ENCODE measurements at places on chromosomes 3 and 15. TPM values are rescaled to one million over a fixed set of nuclear protein-coding genes. Genes with fewer than 3 reads are reported as not detected.

Gene PLCH1
- total RNA-seq = 4.1 TPM

Gene TERC
- total RNA-seq = 544 TPM

Gene ZNF501
- not detected for total RNA-seq

Gene LRRK1
- 7.0 TPM for total RNA-seq

Gene KNL1
- total RNA-seq = 33.8 TPM

Gene SLC28A2
- not detected for total RNA-seq

Gene RAB6B
- total RNA-seq = 0.75 TPM

Gene FBXO40
- not detected for total RNA-seq

Gene SPTBN5
- total RNA-seq = 0.98 TPM

Gene PLA2G4D
- total RNA-seq = 0.17 TPM

Gene PRR20G
- not detected for total RNA-seq

Gene CFAP20DC
- 13.8 TPM for total RNA-seq

Gene NOX5
- total RNA-seq = 339 TPM

Gene SCN11A
- total RNA-seq = not detected

Gene TPRG1
- total RNA-seq = 1.2 TPM

Gene GPR27
- total RNA-seq = 0.07 TPM

Gene ACSBG1
- total RNA-seq = 0.40 TPM

Gene CPA3
- total RNA-seq = not detected

Gene CD276
- total RNA-seq = 85.6 TPM

Gene CPNE9
- total RNA-seq = 0.07 TPM

Gene PARP14
- 21.8 TPM for total RNA-seq

Gene FES
- 11.5 TPM for total RNA-seq

Gene TRPM1
- total RNA-seq = not detected

Gene KLF15
- 0.12 TPM for total RNA-seq

Gene GOLGA8M
- total RNA-seq = 0.51 TPM

Gene LEKR1
- total RNA-seq = 0.98 TPM

Gene PLSCR5
- total RNA-seq = not detected

Gene SEMA4B
- 114 TPM for total RNA-seq

Gene SSUH2
- total RNA-seq = not detected

Gene PLA1A
- total RNA-seq = 0.36 TPM

Gene DLL4
- 2.2 TPM for total RNA-seq

Gene CLASP2
- total RNA-seq = 84.8 TPM

Gene ZNF80
- not detected for total RNA-seq

Gene GPR171
- not detected for total RNA-seq

Gene LINGO1
- not detected for total RNA-seq

Gene CYP8B1
- not detected for total RNA-seq

Gene PROS1
- 5.8 TPM for total RNA-seq

Gene SYNPR
- total RNA-seq = not detected

Gene CPEB1
- 3.3 TPM for total RNA-seq

Gene CYFIP1
- total RNA-seq = 85.4 TPM

Gene RETNLB
- total RNA-seq = not detected

Gene AHSG
- total RNA-seq = not detected

Gene PDZRN3
- not detected for total RNA-seq

Gene RBPMS2
- not detected for total RNA-seq

Gene CHP1
- 62.2 TPM for total RNA-seq

Gene GABRA5
- total RNA-seq = not detected

Gene CX3CR1
- total RNA-seq = not detected

Gene SERINC4
- total RNA-seq = not detected

Measured in PC-3 (cell line).